ENCODE measurements at places on chromosomes 5 and 9.

GRCh38 chr9:35882263-35882848 lies 12.2 kb upstream of the OR13J1 start:
- peak; percentile 54 for DNase-seq

- DNase-seq, result no peak
These were observed 1032.8 kb upstream of the DMAC1 start for GRCh38 chr9:8832386-8832785.

- no peak for DNase-seq
These were observed 963 bp upstream of the CAST start for GRCh38 chr5:96660971-96661854.

- no peak for DNase-seq
These were observed 59.1 kb downstream of the CHSY3 start for GRCh38 chr5:129963359-129963758.

GRCh38 chr9:5479994-5480694 lies 29.8 kb downstream of the CD274 start:
- DNase-seq, result no peak

GRCh38 chr9:36572515-36573418 lies at the start of gene MELK:
Gene MELK (plus strand): TSS chr9:36572895. CDS start chr9:36581682, 8,787 bp downstream.
- DNase-seq, result peak; percentile 61

Data from stimulated activated CD8-positive, alpha-beta memory T cell treated with anti-CD3 and anti-CD28 coated beads, Interleukin-4, amount 100 ng/mL, for 4 hours (primary cell).